B cell (primary cell): ENCODE measurements at places on chromosomes 5 and 9.

- no peaks in the 10 kb centered on the region for H3K36me3 ChIP-seq
- H3K4me3 ChIP-seq, result no peak overlapping the region
- H3K27me3 ChIP-seq, result no peaks in the 10 kb centered on the region
- DNase-seq, result no peak
- no peaks in the 10 kb centered on the region for H3K4me1 ChIP-seq
- no peak overlapping the region for H3K27ac ChIP-seq
Measured at GRCh38 chr5:53035868-53036381, 46.8 kb downstream of the ITGA2 start.

DNA sequence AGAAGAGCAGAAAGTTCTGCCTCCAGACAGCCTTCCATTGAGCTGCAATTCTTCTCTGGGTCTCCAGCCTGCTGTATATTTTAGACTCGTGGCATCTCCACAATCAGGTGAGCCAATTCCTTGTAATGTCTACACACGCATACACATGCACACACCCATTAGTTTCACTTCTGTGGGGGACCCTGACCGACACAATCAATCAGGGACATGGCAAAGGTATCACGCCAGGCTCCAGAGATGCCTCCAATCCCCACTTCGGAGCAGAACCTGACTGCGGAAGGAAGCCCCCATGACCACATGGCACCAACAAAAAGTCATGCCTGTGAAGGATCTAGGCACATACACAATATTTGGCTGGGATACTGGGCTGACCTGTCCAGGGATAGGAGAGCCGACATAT is 21.4 kb downstream of the SEMA4D start:
- H3K27me3 ChIP-seq, result no peaks in the 10 kb centered on the region
- no peak overlapping the region for H3K27ac ChIP-seq
- peaks cover 36% of the 10 kb centered on the region for H3K4me1 ChIP-seq

GRCh38 chr5:95668728-95669127 is 14.1 kb downstream of the SPATA9 start:
- no peaks in the 10 kb centered on the region for H3K27me3 ChIP-seq
- H3K4me1 ChIP-seq, result no peaks in the 10 kb centered on the region
- H3K4me3 ChIP-seq, result no peak overlapping the region
- no peak for DNase-seq
- H3K36me3 ChIP-seq, result no peaks in the 10 kb centered on the region

DNA sequence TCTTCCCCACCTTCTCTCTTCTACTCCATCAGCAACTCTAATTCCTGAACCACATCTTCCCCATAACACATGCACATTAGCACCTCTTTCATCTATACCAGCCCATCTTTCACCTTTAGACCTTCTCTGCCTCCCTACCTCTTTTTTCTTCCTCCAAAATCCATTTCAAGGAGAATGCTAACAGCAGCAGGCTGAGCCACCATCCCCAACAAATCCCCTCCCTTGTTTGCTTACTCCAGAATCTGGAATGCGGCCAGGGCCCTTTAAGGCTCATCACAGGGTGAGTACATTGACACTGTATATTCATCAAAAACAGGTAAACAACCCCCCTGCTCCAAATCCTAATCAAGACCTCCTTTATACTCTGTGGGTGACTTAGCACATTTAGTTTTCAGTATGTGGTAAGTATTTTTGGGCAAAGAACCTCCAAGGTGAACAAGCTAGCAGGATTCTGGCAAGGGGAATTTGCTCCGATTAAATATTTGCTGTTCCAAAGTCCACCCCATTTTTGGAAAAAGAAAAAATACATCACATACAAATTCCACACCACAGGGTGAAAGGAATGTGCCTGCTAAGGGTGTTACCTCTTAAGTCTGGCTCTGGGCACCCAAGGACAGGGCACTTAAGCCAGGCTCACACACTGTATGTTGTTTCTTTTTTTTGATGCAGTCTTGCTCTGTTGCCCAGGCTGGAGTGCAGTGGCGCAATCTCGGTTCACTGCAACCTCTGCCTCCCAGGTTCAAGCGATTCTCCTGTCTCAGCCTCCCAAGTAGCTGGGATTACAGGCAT is 71.4 kb downstream of the SERINC5 start:
- H3K27me3 ChIP-seq, result no peaks in the 10 kb centered on the region
- peaks cover 25% of the 10 kb centered on the region for H3K4me1 ChIP-seq
- no peak overlapping the region for H3K27ac ChIP-seq
- no peaks in the 10 kb centered on the region for H3K36me3 ChIP-seq
- DNase-seq, result no peak

GRCh38 chr5:3401635-3402034 is 194.0 kb upstream of the IRX1 start:
- H3K4me1 ChIP-seq, result no peaks in the 10 kb centered on the region
- no peak for DNase-seq
- no peaks in the 10 kb centered on the region for H3K36me3 ChIP-seq
- H3K27ac ChIP-seq, result no peak overlapping the region

DNA sequence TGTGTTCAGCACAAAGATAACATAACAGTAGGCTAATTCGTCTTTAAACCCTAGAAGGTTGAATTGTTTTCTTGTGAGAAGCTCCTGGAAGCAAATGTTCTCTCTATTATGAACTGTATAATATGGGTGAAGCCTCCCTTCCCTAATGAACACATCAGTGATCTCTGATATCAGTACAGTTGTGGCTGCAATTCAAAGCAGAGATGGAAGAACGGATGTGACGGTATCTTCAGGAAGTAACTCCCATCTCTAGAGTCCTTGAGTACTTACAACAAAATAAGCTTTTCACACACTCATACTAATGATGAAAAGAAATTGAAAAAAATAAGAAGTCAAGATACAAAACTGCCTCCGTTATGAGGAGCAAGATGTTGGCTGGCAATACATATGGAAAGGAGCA is 4.5 kb downstream of the HCN1 start:
- H3K4me3 ChIP-seq, result no peak overlapping the region
- H3K27ac ChIP-seq, result no peak overlapping the region
- H3K36me3 ChIP-seq, result no peaks in the 10 kb centered on the region
- peaks cover 4% of the 10 kb centered on the region for H3K4me1 ChIP-seq
- no peak for DNase-seq

GRCh38 chr5:67515020-67515689 is 318.6 kb upstream of the CD180 start:
- H3K27me3 ChIP-seq, result no peaks in the 10 kb centered on the region
- no peak overlapping the region for H3K4me3 ChIP-seq
- no peak for DNase-seq

DNA sequence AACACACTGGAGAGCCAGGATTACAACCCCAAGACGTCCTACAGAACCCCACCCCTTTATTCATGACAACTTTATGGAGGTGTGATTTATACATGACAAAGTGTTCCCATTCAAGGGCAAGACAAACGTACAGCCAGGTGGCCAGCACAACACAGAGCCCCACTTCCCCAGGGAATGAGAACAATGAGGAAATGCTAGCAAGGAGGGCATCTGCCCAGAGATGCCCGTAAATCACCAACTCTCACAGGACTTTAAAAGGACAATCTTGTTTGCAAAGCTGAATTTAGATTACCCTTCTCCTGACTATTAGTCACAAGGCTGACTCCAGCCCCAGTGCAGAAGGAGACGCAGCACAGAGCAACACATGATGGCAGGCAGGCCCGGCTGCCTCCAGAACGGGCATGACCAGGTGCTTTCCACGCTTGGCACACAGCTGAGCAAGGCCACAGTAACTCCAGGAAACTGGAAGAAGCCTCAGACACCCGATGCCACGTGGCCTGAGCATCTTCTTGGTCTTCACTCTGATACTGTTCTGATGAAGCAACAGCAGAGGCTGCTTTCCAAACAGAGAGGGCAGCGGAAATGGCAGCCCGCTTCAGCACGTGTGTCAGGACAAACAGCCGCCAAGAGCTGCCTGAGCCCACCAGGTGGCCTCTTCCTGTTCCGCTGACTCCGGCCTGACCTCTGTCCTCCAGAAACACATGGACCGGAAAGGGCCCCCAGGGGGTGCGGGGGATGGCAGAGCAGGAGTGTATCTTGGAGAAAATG is 51.4 kb downstream of the ROR2 start:
- H3K27me3 ChIP-seq, result no peaks in the 10 kb centered on the region
- DNase-seq, result no peak
- H3K4me3 ChIP-seq, result no peak overlapping the region
- H3K27ac ChIP-seq, result no peak overlapping the region

DNA sequence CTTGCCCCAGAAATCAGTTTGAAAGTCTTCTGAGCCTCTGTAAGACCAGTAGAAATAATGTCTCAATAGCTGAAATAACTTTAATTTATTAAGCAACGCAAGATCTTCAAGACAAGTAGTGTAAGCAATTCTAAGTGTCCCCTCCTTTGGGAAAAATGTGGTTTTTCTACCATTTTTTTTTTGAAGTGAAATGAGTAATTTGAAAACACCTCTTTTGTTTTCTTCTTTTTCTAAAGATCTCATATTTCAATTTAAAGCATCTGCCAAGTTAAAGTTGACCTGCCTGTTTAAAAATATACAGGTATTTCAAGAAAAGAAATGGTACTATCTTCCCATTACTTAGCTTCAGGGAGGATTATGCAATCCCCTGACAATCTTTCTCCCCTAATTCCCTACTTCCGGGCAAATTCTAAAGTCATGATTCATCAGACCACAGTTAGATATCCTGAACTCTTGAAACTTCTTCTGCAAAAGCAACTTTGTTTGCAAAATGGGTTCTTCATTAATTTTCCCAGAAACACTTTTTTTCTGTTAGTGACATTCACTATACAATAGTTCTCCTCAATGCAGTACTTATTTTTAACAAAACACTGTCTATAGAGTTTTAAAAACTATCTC is 7.8 kb upstream of the ANXA1 start:
- H3K27me3 ChIP-seq, result no peaks in the 10 kb centered on the region
- no peak overlapping the region for H3K4me3 ChIP-seq
- H3K27ac ChIP-seq, result no peak overlapping the region
- H3K36me3 ChIP-seq, result no peaks in the 10 kb centered on the region

DNA sequence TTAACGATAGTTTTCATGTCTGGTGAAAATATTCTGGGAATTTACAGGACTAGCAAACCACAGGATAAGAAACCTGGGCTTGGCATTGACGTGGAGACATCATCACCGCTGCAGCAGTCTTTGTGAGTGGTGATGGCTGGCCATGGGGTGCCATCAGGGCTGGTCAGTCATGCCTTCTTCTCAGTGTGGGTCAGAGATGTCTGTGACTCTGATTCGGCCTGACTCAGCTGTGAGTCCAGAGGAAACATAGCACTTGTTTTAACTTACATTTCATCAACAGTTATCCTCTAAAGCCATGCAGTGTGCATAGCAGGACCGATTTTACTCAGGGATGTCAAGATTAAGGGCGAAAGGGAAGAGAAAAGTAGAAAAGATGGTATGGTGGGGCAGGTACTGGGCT is 33.2 kb upstream of the CYFIP2 start:
- H3K36me3 ChIP-seq, result no peaks in the 10 kb centered on the region
- no peak overlapping the region for H3K27ac ChIP-seq
- H3K27me3 ChIP-seq, result no peaks in the 10 kb centered on the region
- H3K4me3 ChIP-seq, result no peak overlapping the region

DNA sequence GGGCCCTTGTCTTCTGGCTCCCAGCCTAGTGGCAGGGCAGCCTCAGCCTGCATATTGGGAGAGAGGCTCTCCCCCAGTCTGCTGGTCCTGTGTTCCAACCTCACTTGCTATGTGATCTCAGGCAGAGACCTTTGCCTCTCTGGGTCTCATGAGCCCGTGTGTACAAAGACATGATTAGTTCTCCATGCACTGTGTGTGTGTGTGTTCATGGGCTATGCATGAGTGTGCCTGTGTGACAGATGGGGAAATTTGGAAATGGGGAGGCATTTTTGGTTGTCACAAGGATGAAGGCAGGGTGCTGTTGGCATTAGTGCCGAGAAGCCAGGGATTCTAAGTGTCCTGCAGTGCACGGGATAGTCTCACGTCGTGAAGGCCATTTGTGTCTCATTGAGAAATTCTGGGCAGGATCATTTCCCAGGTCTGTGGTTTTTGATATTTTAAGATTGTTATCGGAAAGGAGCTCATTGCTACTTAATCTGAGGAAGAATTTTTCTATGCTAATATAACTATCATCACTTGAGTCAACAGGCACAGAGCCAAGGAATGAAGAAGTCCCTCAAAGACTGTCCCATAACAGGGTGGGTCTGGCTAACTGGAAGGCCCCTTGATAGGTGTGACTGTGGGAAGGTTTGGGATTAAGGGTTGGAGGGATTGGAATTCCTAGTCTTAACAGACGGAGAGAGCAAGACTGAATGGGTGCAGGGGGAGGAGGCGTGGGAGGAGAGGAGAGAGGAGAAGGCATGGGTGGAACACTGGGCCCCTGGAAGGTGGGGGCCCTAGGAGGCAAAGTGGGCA is 168.5 kb downstream of the RGS3 start:
- H3K27ac ChIP-seq, result no peak overlapping the region
- no peak overlapping the region for H3K4me3 ChIP-seq
- H3K36me3 ChIP-seq, result no peaks in the 10 kb centered on the region
- no peak for DNase-seq
- no peaks in the 10 kb centered on the region for H3K27me3 ChIP-seq

DNA sequence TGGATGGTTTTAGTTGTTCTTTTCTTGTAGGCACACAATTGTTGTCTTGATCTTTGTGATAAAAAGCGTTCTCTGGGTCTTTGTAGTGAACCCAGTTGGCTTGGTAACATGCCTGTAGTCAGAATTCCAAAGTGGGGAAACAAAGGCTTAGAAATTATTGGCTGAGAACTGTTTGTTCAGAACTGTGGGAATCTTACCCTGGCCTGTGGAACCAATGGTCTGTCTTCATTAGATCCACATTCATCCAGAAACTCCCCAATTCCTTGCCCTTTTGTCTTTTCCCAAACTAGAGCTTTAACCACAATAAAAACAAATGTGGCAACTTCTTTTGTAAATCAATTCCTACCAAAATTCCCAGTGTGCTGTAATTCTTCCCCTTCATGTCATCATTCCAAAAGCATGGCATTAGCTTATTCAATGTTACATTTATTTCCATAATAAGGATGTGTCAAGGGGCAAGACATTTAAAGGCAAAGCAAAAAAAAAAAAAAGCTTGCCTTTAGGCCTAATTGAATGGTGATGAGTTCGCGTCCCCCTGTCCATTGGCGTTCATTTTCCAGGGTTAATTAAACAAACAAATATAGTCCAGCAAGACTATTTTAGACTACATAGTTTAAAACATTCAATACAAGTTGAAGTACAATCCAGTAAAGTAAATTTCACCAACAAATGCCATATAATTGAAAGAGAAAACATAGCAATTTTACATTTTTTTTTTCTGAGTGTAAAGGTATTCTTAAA is 249.8 kb upstream of the ZNF608 start:
- no peak overlapping the region for H3K27ac ChIP-seq
- DNase-seq, result no peak
- no peaks in the 10 kb centered on the region for H3K4me1 ChIP-seq

DNA sequence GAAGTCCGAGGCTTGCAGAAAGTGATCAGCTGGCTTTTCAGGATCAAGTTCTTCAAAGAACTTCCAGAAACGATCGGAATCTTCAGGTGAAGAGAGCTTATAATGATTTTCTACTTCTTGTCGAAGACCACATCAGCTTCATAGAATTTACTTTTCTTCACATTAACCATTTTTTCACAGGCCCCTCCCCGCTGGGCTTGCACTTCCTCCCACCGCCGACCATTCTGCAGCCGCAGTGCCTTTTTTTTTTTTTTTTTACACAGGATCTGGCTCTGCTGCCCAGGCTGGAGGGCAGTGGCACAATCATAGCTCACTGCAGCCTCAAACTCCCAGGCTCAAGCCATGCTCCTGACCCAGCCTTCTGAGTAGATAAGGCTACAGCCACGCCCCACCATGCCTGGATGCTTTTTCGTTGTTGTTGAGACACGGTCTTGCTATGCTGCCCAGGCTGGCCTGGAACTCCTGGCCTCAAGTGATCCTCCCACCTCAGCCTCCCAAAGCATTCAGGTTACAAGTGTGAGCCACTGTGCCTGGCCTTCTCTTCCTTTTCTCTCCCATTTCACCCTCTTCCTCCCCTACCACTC is 15.3 kb upstream of the RNF130 start:
- no peak for DNase-seq
- H3K27ac ChIP-seq, result no peak overlapping the region
- no peak overlapping the region for H3K4me3 ChIP-seq
- H3K4me1 ChIP-seq, result peaks cover 3% of the 10 kb centered on the region
